Central memory CD8-positive, alpha-beta T cell (primary cell): ENCODE measurements at places on chromosomes 5 and 9.

DNA sequence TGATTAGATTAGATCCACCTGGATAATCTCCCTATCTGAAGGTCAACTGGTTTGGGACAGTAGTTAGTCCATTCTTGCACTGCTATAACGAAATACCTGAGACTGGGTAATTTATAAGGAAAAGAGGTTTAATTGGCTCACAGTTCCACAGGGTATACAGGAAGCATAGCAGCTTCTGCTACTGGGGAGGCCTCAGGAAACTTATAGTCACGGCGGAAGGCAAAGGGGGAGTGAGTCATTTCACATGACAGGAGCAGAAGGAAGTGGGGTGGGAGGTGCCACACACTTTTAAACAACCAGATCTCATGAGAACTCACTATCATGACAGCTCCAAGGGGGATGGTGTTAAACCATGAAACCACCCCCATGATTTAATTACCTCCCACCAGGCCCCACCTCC lies 9.9 kb downstream of the C9orf40 start:
- no peak for DNase-seq

GRCh38 chr9:131310833-131311554 lies 21.5 kb downstream of the PLPP7 start:
- peak; percentile 49 for DNase-seq

DNA sequence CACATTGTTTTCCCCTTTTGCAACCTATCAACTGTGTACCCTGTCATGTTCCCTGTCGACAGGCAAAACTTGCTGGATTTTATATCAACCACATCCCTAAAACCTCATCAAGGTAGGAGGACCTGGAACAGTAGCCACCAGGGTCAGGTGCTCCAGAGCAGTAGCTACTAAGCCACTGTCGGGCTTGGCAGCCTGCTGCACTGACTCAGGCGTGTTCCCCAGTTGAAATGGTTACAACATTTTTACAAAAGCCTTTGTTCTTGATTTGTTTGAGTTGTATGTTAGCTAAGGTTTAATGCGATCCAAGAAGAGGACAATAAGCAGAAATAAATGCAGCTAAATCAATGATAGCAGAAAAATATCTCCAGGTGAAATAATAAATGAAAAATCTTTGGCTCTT lies 407.4 kb upstream of the TLE4 start:
- DNase-seq: no peak

- DNase-seq: no peak
These were observed 1047.4 kb upstream of the C9orf72 start for GRCh38 chr9:28620661-28621060.

GRCh38 chr5:59491945-59492344 lies 401.6 kb downstream of the PDE4D start:
- no peak for DNase-seq

DNA sequence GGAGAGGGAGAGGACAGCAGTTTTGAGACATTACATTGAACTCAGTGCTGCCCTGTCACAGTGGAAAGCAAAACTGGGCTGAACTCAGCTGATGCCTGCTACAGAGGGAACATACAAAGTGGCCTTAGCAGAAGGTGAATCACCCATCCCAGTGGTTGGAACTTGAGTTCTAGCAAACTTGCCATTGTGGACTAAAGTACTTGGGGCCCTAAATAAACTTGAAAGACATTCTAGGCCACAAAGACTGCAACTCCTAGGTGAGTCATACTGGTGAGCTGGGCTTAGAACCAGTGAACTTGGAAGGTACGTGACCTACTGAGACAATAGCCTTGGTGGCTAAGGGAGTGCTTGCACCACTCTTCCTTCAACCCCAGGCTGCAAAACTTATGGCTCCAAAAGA lies 155.7 kb upstream of the RIOK2 start:
- no peak for DNase-seq

DNA sequence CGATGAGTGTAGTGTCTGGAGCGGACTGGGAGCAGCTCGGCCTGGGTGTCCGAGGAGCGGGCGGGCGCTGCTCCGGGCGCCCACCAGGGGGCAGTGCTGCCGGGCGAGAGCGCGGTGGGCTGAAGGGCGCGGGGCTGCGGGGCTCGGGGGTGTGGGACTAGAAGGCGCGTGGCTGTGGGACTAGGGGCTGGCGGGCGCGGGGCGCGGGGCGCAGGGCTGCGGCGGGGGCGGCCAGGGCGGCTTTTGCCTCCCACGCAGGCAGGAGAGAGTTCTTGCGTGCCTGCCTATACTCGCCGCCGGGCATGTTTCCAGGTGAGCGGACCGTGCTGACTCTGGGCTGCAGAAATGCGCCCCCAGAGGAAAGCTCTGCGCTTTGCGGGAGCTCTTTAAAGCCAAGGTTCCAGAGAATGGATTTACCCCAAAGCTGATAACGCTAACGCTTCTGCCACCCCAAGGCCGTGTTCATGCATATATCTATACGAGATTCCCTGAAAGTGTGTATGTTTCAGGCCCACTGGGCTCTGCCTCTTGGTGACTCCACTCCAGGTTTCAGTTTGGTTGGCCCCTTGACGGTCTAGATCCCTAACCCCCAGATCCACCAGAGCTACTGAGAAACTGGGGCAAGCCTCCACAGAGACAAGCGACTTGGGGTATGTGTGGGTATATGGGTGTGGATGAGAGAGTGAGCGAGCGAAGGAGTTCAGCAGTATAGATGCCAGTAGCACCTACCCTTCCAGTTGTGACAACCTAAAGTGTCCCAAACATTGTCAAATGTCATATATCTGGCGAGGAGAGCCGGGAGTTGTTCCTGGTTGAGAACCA lies 56.2 kb downstream of the ACER2 start:
- peak; percentile 59 for DNase-seq

- DNase-seq: no peak
These were observed 37.6 kb upstream of the HNRNPA0 start for GRCh38 chr5:137791799-137792198.

GRCh38 chr5:67400752-67401151 lies 204.2 kb upstream of the CD180 start:
- no peak for DNase-seq

DNA sequence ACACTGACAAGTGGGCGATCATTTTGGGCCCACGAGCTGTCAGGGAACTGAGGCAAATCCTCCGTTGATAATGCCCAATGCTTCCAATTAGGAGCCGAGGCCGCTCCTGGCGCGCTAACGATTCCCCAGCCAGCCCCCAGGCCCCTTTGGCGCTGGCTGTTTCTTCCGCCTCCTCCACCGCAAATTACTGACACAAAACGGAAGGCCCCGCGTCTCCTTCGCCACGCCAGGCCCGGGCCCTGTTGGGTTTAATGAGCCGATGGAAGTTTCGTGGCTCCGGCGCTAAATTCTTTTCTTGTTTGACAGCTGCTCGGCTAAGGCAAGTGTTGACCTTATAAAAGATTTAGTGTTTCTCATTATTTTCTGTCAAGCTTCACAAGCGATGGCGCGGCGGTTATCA lies 25.7 kb upstream of the BARHL1 start:
- no peak for DNase-seq

GRCh38 chr9:135523521-135524129 lies 2.4 kb downstream of the LCN1 start:
- no peak for DNase-seq

DNA sequence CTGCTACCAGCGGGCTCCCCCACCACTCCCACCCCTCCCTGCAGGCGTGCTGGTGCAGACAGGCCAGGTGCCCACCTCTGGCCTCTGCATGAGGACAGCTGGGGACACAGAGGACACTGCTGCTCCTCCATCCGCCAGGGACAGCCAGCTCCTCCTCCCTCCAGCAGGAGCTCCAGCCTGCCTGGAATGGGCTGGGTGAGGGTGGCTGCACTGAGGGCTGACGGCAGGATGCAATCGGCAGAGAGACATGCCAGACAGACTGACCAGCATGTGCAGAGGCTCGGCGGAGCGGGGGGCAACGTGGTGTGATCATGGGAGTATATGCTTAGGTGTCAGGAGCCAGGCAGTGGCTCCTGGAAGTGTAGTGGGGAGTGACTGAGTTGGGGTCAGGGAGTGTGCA lies 68.4 kb downstream of the RASGEF1C start:
- DNase-seq: peak; percentile 6

DNA sequence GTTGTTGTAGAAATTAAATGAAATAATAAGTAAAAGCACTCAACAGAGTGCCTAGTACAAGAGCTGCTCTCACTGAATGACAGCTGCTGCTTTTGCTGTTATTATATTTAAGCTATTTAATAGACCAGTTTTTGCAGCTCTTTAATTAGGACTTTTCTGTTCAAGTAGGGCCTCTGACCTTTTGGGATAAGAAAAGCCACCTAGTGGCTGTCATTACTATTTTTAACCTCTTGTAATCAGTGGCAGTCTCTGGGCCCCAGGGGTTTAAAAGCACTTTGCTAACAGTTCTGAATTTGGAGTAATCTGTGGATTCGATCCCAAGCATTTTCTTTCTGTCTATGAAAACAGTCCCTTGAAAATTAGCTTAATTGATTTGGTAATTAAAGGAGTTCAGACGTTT lies 121.1 kb downstream of the NUDT12 start:
- no peak for DNase-seq

GRCh38 chr5:137179203-137179602 lies 319.9 kb downstream of the SPOCK1 start:
- DNase-seq: no peak

DNA sequence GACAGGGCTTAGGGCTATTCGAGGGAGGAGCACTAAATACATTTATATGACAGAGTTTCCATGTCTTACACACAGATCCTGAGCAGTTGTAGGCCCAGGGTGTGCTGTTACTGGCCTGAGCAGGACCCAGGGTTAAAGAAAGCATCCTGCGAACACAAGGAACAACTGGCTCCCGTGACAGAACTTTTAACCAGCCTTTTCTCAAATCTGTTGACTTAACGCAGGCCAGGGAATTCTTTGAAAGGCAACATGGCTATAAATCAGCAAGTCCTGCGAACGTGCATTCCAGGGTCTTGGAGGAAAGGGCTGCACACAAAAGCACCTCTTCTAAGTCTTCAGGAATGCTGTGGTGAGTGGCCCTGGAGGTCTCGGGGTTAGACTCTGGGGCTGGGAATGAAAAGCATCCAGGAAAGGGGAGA lies 45.2 kb upstream of the ANKRD55 start:
- no peak for DNase-seq

GRCh38 chr9:93237540-93237939 lies 53.6 kb downstream of the WNK2 start:
- no peak for DNase-seq

DNA sequence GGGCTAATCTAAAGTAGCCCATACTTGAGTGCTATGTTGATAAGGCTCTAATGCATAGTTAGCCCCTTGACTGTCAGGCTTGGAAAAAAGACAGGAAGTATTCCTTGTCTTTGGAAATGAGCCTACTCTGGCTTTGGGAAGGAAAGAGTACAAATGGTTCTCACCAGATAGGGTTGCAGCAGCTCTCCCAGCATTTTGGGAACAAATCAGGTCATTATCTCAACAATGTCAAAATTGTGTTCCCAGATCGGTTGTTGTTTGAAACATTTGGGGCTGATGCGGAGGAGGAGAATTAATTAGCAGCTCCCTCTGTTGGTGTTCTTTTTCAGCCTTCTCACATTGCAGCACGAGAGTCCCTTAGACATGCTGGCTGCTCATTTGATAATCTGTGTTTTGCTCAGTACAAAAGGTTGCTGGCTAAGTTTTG lies 294.7 kb upstream of the DMRT1 start:
- DNase-seq: no peak

- no peak for DNase-seq
These were observed 211.9 kb downstream of the NXNL2 start for GRCh38 chr9:88746743-88747398.

GRCh38 chr9:4590430-4591122 lies 71.5 kb upstream of the PLPP6 start:
- no peak for DNase-seq

- DNase-seq: no peak
These were observed 17.0 kb upstream of the MYO10 start for GRCh38 chr5:16952968-16953671.

GRCh38 chr9:21744320-21744719 lies 58.1 kb upstream of the MTAP start:
- DNase-seq: no peak

DNA sequence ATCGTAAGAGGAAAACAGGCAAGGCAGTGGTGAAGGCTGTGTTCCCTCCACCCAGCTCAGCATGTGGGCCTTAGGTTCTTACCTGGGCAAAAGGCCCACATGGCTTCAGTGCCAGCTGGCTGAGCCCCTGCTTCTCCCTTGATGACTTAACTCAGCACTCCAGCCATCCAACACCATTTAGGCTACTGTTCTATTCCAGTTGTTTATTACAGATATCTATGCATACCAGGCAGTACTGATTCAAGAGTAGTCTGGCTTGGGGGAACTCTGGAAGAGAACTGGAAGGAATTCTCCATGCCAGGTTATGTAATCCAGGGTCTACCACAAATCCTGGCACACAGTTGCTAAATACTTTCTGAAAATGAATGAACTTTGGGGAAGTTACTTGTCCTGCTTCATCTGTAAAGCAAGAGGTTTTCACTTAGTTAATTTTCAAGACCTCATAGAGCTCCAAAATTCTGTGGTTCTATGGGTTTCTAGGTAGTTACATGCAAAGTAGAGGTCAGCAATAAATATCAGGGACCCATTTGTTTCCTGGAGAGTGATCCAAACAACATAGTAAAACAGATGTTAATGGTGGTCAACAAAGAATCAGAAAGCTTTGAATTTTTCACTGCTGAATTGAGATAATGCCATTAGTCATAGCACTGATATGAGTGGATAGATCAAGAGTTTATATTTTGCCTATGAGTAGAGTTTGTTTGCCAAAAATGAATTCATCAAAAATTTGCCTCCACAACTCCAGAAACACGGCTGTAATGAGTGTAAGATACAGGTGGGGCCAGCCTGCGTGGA lies 88.2 kb upstream of the OSMR start:
- DNase-seq: no peak

DNA sequence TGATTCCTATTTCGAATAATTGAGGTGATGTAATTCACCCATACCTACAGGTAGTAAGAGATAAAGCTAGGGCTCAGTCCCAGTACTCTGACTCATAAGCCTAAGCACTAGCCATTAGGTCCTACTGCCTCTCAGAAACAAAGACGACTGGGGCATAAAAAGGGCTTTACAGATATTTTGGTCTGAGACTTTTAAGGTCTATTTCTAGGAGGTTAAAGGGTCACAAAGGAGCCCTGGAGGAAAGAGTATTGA lies 69.8 kb downstream of the SGCD start:
- DNase-seq: no peak

DNA sequence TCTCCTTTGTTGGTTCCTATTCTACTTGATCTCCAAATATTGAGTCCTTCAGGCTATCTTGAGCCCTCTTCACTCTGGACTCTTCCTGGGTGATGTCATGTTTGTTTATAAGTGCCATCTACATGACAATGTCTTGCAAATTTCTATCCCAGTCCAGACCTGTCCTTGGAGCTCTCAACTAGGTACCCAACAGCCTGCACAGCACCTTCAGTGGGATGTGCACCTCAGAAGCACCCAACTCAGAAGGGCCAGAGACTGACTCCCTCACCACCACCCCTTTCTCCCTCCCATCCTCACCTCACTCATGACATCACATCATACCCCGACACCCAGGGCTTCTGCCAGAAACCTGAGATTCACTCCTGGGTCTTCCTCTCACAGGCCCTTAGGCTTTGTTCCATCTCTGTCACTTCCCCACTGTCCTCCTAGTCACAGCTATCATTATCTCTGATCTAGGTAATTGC lies 14.4 kb downstream of the TXN start:
- DNase-seq: no peak
